ENCODE measurements at places on chromosomes 13 and 19.
A peak's percentile ranks its signal among the peaks of the same experiment; 100 is the strongest.

DNA sequence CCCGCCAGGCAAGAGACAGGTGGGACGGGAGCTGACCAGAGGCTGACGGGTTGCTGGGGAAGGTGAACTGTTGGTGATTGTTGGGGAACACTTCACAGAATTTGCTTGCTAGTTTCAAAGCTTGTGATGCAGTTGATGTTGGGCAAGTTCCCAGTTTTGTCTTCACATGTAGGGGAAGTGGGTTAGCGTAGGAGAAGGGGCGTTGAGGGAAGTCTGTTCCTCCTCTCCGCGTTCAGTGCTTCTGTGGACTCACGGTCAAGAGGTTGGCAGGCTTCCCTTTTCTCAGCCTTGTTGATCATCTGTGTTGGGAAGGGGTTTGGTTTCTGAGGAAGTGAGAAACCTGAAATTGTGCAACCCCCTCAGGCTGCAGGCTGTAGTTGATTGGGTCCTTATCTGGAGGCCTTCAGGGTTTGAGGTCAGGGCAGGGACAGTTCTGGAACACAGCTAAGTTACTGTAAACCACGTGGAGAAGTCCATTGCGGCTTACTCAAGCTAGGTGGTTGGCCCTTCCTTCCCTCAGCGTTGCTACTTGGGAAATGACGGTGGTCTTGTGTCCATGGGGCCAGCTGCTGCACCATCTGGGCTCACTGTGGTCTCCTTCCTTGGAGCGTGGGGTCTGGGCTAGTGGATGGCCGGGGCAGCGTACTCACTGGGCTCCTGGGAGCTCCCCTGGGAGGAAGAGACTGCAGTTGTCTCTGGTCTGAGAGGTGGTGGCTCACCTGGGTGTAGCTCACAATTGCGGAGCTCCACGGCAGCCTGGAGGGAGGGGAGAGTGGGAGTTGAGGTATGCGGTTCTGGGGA is 7.5 kb downstream of the RPS9 start:
- no peak for DNase-seq

DNA sequence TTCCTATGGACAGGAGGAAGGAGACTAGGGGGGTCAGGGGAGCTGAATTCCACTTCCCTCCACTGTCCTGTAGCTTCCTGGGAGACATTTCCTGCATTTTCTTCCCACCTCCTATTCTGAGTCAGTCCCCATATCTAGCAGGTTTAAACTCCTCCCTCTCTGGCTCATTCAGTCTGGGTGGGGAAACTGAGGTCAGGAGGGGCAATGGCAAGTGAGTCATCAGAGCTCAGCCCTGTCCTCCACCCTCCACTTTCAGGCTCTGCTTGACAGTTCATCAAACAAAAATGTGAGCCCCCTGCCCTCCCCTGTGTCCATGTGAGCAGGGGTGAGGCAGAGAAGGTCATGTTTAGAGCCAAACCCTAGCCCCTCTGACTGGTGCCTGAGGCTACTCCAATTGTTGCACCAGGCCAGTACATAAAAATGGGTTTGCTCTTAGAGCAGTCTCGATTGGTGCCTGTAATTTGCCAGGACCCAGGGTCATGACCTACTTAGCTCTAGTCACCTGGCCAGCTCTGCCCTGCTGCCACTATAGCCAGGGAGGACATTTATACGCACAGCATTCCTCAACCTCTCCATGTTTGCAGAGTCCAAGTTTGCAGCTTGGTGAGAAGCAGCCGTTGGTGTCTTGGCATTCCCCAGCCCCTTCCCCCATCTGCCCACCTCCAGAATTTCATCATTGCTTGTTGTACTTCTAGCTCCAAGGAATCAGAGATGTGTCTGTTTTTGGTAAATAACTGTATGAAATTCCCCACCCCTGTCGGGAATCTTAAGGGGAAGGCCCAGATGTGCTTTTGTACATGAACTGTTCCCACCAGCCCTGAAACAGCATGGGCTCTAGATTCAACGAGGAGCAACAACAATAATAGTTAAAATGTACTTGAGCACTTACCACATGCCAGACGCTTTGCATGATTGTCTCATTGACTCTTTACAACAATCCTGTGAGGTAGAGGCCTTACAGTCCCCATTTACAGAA is 20.7 kb downstream of the SAMD4B start:
- DNase-seq: no peak

DNA sequence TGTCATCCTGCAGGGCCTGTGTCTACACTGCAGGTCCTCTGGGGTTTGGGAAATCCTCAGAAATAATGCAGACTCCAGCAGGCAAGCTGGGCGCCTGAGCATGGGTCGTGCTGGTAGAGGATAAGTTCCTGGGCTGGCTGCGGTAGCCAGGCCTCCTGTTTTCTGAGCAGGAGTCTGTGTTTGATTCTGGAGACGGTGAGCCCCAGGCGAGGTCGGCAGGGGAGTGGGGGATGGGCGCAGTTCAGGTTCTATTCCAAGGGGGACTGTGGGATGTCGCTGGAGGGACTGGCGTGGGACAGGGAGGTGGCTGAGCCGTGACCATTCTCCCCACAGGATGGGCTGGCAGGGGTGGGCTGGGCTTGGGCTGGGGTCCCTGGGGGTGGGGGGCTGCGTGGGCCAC is 154.7 kb downstream of the KDM4B start:
- no peak for DNase-seq

GRCh38 chr19:4108767-4109625 is 14.9 kb downstream of the MAP2K2 start:
- peak; percentile 35 for DNase-seq

DNA sequence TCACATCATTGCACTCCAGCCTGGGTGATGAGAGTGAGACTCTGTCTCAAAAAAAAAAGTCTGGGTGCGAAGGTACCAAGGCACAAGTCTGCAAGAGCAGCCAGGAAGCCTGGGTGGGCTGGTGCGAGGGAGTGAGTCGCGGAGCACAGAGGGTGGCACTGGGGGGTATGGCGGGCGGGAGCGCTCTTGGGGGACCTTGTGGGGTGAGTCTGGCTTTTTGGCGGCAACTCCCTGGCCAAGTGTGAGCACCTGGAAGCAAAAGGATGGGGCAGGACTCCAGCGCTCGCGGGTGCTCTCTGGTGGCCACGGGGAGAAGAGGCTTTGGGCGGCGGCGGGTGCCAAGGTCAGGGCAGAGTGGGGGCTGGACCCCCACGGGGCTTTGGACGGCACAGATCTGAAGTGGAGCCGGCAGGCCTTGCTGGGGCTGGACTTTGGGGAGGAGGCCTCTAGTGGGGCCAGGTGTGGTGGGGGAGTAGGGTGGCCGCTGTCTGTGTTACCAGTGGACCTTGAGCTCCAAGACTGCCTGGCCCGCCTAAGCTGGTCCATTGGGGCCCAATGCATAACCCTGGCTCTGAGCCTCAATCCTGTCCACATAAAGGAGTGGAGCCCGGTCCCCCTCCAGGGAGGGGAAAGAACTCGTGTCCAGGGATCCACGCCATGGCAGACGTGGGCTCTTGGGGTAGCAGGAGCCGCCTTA is 1.6 kb downstream of the P2RY11 start:
- DNase-seq: peak; percentile 68

DNA sequence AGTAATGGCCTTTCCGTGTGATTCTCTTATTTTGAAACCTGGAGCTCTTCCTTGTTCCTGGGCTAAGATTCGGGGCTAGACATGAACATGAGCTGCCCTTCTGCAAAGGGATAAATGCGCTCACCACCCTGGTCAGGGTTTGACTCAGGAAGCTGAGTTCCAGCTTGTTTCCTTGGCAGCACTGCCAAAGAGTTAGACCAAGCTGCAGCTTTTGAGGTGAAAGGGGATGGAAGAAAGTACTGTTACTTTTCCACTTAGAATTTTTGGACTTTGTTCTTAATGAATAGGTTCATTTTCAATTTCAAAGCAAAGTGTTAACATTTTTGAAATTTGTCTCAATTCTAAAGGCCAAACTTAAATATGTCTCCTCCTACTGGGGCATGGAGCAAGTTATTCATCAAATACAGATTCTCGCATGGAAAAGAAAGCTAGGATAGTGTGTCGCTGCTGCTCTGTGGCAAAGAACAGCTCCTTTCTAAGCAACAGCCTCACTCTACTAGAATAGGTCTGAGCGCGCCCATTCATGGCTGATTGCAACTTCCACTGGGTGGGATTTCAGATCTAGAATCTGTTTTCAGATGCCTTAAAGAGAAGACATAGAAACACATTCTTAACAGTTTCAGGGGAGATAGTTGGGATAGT is 2.2 kb downstream of the RGCC start:
- no peak for DNase-seq

GRCh38 chr13:113566227-113566561 is 18.4 kb upstream of the TFDP1 start:
- no peak for DNase-seq

GRCh38 chr13:114089341-114089740 is 43.1 kb downstream of the RASA3 start:
- DNase-seq: no peak

DNA sequence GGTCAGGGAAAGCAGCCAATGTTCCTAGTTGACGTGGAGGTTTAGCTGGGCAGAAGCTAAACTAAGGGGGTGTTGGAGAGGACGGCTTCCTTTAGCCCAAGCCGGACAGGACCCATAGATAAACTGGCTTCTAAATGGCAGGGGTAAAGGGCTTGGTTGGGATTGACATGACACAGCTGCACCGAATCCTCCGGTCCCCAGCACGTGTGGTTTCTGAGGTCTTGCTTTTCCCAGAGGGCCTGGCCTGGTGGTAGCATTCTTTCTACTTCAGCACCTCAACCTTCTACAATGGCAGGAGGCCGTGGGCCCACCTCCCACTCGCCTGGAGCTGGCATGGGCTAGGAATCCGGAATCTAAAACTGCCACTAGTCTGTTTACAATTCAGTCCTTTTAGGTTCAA is 163.0 kb downstream of the FGF9 start:
- no peak for DNase-seq

DNA sequence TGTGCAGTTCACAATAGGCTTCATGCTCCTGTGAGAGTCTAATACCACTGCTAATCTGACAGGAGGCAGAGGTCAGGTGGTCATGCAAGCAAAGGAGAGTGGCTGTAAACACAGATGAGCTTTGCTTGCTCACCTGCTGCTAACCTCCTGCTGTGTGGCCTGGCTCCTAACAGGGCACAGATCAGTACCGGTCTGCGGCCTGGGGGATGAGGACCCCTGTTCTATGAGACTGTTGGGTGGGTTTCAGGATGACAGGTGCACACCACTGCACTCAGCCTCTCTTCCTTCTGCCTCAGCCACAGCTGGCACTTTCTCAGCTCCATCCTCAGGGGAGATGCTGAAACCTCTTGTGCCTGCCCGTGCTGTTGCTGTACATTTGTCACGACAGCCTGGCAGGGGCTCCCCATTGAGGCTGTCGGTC is 9.7 kb downstream of the CLEC4G start:
- DNase-seq: no peak

DNA sequence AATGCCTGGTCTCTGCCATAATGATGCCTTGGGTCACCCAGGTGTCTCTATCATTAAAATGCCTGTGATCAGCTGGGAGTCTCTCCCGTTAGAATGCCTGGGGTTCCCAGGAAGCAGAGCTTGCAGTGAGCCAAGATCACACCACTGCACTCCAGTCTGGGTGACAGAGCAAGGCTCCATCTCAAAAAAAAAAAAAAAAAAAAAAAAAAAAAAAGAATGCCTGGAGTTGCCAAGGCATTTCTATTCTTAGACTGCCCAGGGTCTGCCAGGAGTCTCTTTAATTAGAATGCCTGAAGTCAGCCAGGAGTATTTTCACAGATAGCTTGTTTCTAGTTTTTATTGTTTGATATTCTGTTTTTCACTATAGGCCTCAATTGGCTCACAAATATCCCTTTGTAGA is 1552.5 kb downstream of the UQCRFS1 start:
- no peak for DNase-seq

- no peak for DNase-seq
These were observed 2358.5 kb upstream of the PCDH20 start for GRCh38 chr13:63774133-63774532.

GRCh38 chr13:78832461-78832860 is 173.5 kb upstream of the OBI1 start:
- DNase-seq: no peak

DNA sequence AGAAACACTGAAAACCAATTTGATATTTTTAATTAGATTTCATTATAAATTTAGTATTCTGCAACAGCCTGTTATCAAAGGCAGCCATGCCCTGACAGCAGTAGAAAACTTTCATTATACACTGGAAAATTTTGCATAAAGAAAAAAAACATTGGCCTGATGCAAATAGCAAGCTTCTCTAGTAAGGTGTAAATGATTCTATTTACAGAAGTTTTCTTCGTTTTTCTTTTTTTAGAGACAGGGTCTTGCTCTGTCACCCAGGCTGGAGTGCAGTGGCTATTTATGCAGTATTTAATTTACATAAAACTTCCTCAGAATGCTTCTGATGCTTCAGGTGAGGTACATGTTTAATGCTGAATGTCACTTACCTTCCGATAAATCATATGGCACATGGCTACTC is 67.0 kb downstream of the ABCC4 start:
- no peak for DNase-seq

DNA sequence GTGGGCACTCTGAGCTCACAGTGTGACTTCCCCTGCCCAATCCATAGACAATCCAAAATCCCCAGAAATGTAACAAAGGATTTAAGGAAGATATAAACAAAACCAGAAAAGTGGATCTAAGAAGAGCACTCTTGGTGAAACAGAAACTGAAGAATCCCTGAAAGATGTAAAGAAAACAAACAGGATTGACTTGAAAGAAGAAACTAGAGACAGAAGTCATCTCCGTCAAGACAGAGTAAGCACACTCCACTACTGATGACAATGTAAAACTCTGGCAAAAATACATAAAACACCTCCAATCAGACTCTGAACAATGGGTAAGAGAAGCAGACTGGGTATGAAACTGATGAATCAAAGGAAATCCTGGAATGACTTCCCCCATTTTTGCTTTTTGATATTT is 13.5 kb downstream of the TUBGCP3 start:
- DNase-seq: no peak

GRCh38 chr13:42001580-42001979 is 40.7 kb upstream of the VWA8 start:
- no peak for DNase-seq

DNA sequence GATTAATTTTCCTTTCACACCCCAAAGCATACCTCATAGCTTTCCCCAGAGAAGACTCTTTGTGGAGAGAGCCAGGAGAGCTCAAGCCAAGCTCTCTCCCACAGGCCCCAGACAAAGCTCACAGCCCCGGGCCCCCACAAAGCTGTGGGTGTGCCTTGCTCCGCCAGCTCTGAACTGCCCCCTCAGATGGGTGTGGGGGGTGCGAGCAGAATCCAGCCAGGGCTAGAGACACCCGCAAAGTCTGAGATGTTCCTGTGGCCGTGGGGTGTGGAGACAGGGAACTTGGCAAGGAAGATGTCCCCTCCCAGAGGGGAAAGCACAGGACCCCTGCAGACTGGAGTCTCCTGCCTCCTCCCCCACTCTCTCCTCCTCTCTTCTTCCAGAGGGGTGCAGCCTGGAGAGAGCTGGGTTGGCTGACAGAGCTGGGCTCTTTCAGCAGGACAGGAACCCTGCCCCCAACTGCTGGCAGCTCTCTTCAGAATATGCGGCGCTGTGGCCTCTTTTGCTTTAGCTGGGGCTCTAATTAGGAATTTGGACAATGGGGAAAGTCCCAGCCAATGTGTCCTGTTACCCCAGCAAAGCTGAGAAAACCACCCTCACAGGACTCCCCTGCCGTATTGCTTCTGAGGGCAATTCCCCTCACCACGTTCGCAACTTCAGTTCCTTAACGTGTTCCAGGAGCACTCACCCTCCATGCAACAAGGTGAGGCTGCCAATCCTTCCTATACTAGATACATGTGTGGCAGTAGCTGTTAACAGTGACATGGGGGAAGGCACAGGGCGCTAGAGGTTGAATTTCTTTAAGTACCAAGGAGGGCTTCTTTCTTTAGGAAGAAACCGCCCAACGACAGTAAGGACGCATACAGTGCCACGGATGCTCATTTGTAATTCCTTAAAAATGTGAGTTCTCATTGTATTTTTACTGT is 170.0 kb downstream of the COL4A1 start:
- DNase-seq: no peak
